Endothelial cell of umbilical vein (primary cell): ENCODE measurements at places on chromosomes 5 and 9. TPM values are rescaled to one million over a fixed set of nuclear protein-coding genes. Genes with fewer than 3 reads are reported as not detected.

DNA sequence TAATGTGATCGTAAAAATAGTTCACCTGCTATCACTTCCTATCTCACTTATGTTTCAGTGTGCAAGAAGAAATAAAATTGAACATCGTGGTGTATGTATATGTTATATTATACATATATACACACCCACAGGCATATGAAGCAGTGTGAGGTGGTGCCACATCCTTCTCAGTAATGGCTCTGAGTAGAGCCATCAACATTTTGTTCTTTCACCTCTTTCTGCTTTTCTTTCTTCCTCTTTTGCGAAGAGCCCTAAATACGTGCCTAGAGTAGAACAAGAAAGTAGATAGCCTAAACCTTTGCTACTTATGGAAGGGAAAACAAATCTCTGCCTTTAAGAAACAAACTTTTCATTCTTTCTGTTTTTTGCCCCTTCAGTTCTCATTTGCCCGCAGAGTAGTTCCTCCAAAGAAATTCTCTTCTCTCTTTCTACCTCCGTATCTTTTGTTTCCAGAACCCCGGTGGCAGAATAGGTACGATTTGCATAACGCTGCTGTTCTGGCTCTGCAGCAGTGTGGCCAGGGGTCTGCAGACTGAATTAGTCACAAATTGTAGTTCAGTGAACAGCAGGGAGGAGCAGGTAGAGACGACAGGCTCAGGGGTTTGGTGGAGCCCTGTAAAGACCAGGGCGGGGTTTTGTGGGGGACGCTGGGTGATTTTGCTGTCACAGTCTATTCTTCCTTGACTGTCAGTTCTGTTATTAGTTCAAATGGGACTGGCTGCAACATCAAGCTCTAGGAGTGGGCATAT is 40.5 kb upstream of the PJA2 start:
- no peak for DNase-seq

GRCh38 chr9:121748074-121748473 is 96.6 kb downstream of the DAB2IP start:
- no peak for DNase-seq

GRCh38 chr5:95519151-95519550 is 35.6 kb downstream of the SKIC3 start:
- DNase-seq = no peak

DNA sequence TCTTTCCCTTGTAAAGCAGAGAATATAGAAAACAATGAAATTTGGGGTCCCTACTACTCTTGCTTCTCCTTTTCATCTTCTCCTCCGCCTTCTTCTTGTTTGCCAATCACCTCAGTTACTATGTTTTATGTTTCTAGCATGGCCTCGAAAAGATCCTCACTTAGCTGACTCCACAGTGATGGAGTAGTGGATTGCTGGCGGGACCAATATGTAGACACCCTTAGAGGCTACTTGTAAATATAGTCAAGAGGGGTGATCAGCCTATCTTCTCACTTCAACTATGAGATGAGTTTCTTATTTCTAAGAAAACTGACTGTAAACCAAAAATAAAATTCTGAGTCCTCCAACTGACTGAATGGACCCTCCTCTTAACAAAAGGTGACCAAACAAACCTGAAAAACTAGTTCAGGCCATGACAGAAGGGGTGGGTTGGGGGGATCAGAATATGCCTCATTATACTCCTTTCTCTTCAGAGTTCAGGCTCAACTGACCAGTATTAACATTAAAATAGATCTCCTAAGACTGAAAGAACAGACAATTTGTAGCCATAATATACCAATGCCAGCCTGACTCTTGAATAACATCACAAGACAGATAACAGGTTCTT is 829.0 kb downstream of the TLE4 start:
- no peak for DNase-seq

DNA sequence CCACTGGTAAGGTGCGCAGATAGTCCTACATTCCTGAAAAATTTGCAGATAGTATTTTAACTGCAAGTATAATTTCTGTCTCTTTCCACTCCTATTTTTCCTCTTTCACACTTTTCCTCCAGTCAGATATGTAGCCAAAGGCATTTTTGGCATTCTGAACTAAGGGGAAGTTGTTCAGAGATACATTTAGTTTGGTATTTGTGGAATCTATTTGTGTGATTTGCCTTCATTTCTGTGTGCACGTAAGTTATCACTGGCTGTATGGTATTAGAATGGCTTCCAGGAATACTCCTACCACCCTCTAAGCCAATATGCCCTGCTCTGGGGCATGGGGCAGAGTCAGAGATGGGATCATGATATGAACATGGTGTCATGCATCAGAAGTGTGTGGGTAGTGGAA is 45.8 kb upstream of the GRAMD2B start:
- no peak for DNase-seq

FGD3 gene
- total RNA-seq = not detected in 2 replicates

CARTPT gene
- total RNA-seq = not detected in 2 replicates
